Midbrain (tissue), 1 donor: ENCODE measurements at places on chromosomes 12 and 14.

DNA sequence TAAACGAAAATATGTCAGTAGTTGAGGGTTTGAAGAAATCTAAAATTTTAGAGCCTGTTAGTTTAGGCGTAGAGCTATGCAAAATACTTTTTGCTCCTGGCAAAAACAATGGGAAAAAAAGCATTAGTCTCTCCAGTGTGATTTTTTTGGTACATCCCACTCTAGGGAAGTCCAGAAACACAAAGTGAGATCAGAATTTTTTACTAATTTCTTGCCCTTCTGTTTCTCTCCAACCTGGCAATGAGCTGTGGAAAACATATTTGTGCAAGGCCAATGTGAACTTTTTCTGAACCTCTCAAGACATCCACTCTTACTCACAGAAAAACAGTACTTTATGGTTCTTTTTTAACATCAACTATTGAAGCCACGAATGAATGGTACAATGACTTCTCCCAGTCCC, 56.9 kb upstream of the DCN start:
- no peak for DNase-seq

DNA sequence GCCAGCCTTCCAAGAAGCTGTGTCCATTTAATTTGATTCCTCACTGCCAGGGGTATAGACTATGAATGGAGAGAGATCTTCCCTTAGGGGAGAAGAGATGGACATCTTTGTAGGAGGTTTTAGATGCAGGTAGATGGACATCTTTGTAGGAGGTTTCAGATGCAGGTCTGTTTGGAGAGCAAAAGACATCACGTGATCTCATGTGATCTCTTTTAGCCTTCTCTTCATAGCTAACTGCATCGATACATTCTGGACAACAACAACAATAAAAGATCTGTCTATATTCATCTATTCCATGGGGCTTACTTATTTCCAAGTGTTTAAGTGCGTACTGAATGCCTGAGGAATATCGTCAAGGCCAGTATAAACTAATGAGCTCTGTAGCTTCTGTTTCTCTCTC, 163.2 kb downstream of the PAX9 start:
- DNase-seq, result no peak

- DNase-seq, result no peak
Measured at GRCh38 chr12:66964629-66965028, 285.8 kb upstream of the GRIP1 start.

DNA sequence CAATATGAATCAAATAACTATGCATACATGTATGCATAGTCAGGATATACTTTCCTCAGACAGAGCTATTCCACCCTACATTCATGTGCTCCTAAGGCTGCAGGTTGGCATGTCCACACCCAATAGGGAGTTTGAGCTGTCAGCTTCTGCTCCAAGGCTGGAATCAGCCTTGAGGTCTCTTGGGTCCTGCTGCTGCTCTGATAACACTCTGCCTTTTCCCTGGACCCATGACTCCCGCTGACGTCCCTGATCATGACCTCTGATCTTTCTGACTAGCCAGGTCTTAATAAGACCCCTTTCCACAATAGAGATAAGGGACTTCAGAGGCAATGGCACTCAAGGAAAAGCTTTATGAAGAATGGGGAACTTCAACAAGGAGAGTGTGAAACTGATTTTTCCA, 5.7 kb downstream of the PITPNM2 start:
- DNase-seq, result no peak

GRCh38 chr12:56683-57346, 9.8 kb upstream of the IQSEC3 start:
- DNase-seq, result no peak

DNA sequence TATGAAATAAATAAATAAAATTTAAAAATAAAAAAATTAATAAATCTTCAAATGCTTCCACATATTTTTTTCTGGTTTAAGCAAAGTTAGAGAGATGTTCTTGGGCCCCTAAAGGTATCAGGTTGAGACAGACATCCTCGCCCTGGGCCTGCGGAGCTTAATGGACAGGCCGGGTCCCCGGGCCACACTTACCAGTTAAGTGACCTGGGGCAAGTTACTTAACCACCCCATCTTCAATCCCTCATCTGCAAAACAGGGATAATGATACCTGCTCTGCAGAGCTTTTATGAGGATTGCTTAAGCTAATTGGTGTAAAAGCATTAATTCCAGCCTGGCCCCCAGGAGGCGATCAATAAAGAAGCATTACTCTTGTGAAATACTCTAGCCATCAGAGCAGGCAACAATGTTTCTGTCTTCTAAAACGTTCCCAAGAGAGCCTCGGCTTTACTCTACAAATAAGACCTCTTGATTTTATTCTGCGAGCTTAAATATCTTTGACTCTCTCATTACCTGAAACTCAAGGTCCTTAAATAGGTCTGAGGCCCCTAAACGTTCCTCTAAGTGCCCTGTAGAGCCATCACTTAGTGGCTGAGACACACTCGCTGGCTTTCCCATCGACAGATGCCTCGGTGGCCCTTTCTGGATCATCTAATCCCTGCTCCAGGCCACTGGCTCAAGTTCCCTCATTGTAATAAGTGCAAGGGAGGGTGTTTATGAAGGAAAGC, 81.1 kb upstream of the DIO3 start:
- no peak for DNase-seq

DNA sequence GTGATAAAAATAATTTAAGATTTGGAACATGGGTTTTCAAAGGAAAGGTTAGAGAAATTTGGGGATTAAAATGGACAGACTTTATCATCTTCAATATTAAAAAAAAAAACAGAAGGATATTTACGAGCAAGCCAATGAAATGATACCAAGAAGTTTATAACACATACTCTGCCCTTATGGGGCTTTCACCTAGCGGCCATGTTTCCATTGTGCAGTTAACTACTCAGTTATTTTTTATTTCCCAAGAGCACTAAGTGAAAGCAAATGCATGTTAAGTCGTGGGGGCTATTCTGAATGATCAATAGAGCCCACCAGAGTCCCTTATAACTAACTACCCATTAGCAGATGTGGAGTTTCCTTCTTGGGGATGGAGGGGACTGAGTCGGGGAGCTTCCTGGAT, 53.9 kb downstream of the ETV6 start:
- DNase-seq, result no peak

DNA sequence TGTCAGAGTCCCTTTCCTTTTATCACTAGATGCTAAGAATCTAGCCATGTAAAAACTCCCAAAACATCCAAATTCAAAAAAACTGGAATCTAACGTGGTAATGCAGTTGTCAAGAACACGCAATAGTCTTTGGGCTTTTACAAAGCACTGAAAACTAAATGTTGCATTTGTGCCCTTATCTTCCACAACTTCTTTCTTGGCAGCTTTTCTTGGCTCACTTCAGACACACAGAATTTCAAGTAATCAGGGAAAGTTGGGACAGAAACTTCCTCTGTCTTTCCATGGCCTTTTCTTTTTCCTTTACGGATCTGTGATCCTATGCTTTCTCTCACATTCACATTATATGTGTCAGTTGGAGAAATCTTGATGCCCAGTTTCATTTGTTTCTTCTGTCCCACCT, 136.0 kb downstream of the CRADD start:
- no peak for DNase-seq

DNA sequence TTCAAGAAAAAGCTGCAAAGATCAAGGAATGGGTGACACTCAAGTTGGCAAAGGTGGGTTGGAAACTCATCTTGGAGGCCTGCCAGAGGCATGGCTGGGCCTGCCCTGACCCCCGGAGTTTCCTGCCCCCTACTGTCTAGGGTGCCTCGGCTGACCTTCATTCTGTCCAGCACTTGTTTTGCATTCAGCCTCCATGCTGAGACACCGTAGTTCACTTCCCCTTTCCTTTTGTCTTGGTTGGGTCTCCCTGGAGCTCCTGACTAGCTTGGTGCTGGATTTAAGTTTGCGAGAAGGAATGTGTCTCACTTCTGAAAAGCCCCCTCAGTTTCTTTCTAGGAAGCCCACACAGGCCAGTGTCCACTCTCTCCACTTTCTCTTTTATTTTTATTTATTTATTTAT, 26.5 kb downstream of the PLEKHH1 start:
- no peak for DNase-seq

DNA sequence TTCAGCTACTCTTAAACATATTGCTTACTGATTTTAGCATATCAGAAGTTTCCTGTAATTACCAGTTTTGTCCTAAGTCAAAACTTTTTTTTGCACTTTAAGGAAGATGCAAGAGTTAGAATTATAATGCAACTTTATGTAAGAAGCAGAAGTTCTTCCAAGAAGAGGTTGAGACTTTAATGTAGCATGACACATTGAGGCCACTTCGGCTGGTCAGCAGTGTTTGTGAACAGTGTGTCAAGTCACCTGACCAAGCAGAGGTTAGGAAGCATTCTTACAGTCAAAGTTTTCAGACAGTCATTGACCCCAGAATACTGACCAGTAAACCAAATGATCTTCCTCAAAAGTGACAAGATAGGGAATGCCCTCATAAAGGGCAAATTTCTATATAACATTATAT, 15.2 kb downstream of the FGFR1OP2 start:
- DNase-seq, result no peak

DNA sequence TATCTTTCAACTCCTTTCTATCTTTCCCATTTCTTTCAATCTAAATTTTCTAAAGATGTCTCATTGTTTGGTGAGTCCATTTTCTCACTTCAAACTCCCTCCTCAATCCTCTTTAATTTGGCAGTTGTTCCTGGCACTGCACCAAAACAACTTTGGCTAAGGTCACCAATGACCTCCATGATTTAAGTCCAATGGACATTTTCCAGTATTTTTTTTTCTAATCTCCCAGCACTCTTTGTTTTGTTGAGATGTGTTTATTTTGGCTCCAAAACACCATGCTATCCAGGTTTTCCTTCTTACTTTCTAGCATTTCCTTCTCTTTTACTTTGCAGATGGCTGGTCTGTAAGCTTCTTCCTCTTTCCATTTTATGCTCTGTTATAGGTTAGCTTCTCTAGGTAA, 42.5 kb upstream of the OTOGL start:
- no peak for DNase-seq

DNA sequence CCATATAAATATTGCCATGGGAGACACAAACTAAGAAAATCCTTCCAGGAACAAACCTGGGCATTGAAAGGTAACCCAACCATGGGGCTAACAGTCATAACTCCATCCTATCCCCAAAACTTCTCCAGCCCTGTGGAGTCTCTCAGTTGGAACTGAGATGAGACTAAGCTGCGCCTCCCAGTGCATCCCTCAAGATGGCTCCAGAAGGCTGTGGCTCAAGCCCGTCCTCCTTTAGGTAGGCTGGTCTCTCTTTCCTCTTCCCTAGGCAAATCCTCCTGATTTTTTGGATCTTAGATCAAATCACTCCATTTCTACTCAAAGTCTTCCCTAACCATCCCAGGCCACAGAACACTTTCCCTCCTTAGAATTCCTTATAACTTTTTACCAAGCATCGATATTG, 364.3 kb upstream of the CCDC196 start:
- no peak for DNase-seq

DNA sequence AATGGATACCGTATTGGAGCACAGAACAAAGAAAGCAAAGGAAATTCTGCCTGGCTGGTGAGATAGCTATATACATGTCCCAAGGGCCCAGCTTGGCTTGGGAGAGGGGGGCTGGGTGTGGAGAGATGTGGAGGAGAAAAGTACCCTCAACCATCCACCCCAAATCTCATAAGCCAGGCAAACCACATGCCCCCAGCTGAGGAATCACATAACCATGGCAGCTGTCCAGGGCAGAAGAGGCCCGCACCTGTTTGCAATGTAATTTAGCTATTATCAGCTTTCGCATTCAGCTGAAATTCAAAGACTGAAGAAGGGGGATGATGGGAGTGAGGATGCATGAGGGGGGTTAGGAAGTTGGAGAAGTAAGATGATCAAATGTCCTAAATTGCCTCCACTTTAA, 196.1 kb downstream of the TBX5 start:
- no peak for DNase-seq

DNA sequence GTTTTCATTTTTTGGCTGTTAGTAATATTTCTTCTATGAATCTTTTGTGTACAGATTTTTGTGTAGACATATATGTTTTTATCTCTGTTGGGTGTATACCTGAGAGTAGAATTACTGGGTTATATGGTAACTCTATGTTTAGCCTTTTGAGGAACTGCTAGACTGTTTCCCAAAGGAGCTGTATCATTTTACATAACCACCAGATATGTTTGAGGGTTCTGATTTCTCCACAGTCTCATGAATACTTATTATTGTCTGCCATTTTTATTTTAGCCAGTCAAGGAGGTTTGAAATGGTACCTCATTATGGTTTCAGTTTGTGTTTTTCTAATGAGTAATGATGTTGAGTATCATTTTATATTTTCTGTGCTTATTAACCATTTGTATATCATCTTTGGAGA, 1.9 kb downstream of the PCNX4 start:
- no peak for DNase-seq

DNA sequence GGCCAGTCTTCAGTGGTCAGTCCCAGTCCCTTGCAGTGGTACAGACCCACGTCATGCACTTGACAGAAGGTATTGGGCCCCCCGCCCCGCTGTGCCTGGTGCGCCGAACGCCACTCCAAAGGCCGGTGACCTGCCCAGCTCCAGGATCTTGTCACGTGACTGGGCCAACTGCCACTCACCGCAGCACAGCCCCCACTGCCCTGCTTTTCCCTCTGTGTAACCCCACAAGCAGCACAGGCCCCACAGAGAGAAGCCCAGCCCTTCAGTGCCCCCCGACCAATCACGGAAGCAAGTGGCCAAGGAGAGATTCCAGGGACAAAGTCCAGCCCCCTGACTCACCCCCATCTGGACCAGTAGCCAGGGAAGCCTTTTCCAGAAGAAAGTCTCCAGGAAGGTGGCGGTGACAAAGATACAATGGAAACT, 498 bp downstream of the GPR132 start:
- no peak for DNase-seq

- DNase-seq, result no peak
Measured at GRCh38 chr14:67195279-67195678, 6.0 kb downstream of the GARIN2 start.

DNA sequence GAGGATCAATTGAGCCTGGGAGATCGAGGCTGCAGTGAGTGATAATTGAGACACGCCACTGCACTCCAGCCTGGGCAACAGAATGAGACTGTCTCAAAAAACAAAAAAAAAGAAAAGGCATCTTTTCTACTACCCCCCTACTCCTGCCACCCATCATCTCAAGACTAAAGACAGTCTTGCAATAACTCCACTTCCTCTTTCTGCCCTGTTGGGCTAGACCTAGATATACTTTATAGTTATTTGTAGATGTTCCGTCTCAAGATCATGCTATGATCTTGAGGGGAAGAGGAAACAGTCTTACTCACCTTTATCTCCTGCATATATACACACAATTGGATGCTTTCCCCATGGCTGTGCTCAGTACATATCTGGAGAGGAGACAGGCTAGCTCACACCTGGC, 12.1 kb upstream of the ESPL1 start:
- DNase-seq, result no peak

- no peak for DNase-seq
Measured at GRCh38 chr14:49686425-49686824, 1.6 kb downstream of the POLE2 start.

- peak; percentile 19 for DNase-seq
Measured at GRCh38 chr12:81597928-81598604, 161.1 kb downstream of the PPFIA2 start.

- DNase-seq, result no peak
Measured at GRCh38 chr12:53476769-53477209, 22.5 kb downstream of the MAP3K12 start.

- DNase-seq, result no peak
Measured at GRCh38 chr14:37051680-37052079, 120.7 kb downstream of the SLC25A21 start.

GRCh38 chr12:51023625-51024382, 2.4 kb downstream of the SLC11A2 start:
- no peak for DNase-seq
